Fibroblast of pulmonary artery (primary cell): ENCODE measurements at places on chromosomes 1 and 21.

GRCh38 chr1:180632326-180633056, 669 bp downstream of the XPR1 start:
- DNase-seq: no peak

- no peak for DNase-seq
Measured at GRCh38 chr1:204846546-204846945, 24.1 kb upstream of the NFASC start.

DNA sequence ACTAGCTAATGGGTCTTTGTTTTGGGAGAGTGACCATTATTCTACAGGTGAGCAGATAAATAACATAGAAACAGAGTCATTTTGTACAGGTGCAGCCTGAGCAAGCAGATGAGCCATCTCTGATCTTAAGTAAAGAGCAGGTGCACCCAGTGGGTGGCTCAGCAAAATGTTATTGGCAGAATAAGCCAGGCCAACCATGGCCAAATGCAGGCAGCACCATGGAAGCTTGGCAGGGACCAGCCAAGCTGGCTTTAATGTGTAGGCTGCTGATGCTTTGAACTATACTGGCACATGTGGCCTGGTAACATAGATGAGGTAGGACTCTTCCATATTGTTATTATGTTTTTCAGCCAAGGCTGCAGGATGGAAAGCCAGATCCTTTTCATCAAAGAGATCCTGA, 553.3 kb upstream of the ZRANB2 start:
- no peak for DNase-seq

DNA sequence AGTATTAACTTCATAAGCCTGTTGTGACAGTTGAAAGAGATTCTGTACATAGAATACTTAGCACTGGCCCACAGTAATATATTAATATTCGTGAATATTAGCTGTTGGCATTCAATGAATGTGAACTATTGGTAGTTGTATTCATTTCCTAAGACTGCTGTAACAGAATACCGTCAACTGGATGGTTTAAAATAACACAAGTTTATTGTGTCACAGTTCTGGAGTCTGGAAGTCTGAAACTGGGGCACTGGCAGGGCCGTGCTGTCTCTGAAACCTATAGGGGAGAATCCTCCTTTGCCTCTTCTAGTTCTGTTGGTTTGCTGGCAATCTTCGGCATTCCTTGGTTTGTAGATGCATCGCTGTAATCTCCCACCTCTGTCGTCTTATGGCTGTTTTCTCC, 47.5 kb downstream of the OLFML3 start:
- no peak for DNase-seq

DNA sequence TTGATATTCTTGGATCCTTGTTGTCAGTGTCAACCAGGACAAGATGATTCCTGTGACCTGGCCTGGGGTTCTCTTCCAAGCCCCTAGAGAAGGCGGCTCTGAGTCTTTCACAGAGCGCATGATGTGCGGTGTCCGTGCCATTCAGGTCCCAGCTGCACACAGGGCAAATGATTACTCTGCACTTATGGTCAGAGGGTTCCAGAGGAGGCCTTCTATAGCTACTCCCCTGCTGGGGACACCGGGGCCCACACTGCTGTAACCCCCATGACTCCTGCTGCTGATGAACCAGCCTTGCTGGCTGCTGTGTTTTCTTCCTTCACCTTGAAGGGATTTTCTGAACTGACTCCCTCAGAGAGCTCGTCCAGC, 1.5 kb downstream of the PTGFRN start:
- DNase-seq: no peak

GRCh38 chr1:168291222-168291837, 10.7 kb downstream of the TBX19 start:
- no peak for DNase-seq
